ENCODE measurements at places on chromosomes 7 and 10.

DNA sequence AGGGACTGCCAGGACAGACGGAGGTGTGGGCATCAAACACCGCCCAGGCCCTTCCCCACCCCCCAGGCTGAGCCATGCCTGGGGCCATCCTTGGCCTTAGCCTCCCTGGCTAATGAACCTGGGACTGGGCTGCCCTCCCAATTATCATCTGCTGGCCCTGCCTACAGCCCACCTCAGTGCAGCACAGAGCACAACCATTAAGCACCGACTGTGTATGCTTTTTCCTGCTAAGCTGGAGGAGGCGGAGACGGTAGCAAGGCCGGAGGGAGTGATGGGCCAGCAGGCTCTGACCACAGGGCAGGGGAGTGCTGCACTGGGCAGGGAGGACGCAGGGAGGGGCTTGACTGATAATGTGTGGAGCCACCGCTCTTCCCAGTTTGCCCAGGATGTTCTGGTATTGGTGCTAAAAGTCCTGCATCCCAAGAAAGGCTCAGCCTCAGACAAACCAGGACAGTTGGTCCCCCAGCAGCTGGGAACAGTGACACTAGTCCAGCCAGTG, 72.0 kb downstream of the C10orf143 start:
- no peak for DNase-seq

GRCh38 chr10:103783681-103784080, 71.7 kb downstream of the SH3PXD2A start:
- DNase-seq, result no peak

GRCh38 chr10:18607503-18608378, 43.6 kb downstream of the NSUN6 start:
- DNase-seq, result no peak

DNA sequence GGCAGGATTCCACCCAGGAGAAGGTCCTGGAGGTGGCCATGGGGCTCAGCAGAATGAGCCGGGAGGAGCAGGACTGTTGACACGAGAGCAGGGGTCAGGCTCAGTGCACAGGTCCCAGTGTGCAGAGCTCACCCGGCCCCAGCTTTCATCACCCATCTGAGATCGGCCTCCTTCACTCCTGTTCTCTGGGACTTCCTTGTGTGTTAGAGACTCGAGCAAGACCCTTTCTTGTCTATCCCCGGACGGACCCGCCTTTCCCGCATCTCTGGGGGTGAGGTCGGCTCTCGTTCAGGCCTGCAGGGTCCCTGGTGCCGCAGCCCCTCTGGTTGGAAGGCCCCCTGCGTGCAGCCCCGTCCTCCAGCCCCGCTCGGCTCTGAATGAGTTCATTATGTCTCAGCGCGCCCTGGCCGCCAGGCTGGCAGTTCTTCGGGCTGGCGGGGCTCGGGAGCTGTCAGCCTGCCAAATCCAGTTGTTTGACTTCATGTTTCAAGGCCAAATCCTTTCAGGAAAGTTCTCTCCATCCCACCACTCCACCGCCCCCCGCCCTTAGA, 127.9 kb downstream of the LHPP start:
- DNase-seq, result no peak

DNA sequence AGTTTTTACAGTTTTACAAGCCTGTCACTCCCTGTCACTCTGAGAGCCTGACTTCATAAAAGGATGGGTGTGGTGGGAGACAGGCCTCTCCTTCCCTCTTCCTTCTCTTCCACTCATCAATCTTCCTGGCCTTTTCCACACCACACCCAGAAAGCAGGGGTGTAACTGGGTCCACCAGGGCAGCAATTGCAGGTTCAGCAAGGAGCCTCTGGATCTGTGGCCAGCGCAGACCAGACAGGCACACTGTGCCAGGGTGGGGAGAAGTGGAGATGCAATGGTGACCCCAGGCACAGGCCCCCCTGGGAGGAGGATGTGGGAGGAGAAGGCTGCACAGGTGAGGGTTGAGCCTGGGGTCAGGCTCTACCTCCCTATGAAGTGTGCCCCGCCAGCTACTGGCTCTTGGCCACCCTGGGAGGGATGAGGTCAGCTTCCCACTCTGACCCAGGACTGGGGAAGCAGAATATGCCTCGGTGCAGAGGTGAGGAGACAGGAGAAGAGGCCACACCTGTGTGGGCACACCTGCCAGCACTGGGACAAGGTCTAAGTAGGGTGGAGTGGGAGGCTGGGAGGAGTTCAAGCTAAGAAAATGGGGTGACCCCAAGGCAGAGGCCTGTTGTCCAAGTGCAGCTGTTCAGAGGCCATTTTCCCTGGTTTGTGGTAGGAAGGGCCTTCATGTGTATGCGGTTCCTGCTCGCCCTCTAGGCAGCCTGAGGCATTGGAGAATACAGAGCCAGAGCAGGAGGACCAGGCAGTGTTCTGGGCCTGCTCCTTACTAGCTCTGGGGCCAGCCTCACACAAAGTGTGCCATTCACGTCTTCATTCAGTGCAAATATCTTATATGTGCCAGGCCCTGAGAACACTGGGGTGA, 20.2 kb upstream of the TMEM72 start:
- no peak for DNase-seq

DNA sequence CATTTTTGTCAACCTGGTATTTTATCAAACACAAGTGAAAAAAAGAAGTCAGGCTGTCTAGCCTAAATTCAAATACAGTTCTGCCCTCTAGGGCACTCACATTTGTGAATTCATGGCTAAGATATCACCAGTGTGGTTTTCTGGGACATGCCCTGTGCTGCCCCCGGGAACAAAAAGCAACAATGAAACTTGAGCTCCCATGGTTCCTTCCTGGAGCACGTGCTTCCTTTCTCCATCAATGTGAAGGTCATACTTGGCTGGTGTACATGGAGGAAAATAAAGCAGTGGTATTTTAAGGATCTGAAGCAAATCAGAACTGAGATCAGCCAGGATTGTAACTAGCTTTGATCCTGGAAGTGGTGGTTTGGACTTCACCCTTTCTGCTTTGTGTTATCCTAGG, 128.9 kb upstream of the FRMD4A start:
- DNase-seq, result no peak

DNA sequence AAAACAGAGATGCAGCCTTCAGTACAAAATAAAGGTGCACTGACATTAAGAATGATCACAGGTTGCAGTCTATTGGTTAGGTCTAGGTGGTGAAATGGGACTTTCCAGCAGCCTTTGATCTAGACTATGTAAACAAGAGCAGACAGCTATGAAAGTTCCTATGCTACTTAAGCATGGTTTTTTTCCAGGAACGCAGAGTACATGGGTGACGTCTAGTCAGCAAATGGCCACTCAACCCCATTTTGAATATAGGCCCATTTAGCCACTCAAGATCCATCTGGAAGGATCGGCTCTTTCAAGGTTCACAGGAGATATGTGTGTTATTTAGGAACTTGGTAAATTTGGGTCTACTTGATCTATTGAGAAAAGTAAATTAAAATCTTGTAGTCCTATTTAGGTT, 1424.6 kb upstream of the LRRTM3 start:
- no peak for DNase-seq

- no peak for DNase-seq
These were observed 14.8 kb downstream of the TSPAN14 start for GRCh38 chr10:80468806-80469421.

All from stimulated activated CD8-positive, alpha-beta memory T cell treated with anti-CD3 and anti-CD28 coated beads, Interleukin-7, amount 100 ng/mL, for 48 hours (primary cell).